Fibroblast of upper back skin (primary cell): ENCODE measurements at places on chromosomes 6 and 20.
A peak's percentile ranks its signal among the peaks of the same experiment; 100 is the strongest.

- peak; percentile 88 for DNase-seq
Measured at GRCh38 chr6:156021746-156022396, 566.2 kb upstream of the NOX3 start.

DNA sequence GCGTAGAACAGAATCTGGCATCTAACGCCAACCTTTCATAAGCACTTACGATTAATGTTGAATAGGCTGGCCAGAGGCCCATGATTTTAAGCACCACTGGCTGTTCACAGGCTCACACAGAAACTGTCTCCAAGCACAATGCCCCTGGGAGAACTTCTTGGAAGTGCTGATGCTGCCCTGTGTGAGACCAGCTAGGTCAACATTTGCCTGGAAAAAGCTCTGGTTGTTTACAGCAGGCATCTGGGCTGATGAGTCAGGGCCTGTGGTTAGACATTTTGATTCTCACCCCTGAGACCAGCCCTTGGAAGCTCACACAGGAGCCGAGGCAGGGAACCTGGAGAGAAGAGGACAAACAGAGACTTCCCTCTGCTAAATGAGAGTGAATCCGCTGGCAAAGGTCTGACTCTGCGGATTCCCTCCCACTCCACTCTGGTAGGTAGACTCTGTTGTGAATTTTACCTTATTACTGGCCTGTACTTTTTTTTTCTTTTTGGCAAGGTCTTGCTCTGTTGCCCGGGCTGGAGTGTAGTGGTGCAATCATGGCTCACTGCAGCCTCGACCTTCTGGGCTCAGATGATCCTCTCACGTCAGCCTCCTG, 6.8 kb upstream of the SULF2 start:
- peak; percentile 96 for DNase-seq

- DNase-seq = no peak
Measured at GRCh38 chr6:167487749-167488664, 163.1 kb downstream of the TTLL2 start.

GRCh38 chr6:82506526-82506925, 142.9 kb downstream of the TPBG start:
- no peak for DNase-seq

DNA sequence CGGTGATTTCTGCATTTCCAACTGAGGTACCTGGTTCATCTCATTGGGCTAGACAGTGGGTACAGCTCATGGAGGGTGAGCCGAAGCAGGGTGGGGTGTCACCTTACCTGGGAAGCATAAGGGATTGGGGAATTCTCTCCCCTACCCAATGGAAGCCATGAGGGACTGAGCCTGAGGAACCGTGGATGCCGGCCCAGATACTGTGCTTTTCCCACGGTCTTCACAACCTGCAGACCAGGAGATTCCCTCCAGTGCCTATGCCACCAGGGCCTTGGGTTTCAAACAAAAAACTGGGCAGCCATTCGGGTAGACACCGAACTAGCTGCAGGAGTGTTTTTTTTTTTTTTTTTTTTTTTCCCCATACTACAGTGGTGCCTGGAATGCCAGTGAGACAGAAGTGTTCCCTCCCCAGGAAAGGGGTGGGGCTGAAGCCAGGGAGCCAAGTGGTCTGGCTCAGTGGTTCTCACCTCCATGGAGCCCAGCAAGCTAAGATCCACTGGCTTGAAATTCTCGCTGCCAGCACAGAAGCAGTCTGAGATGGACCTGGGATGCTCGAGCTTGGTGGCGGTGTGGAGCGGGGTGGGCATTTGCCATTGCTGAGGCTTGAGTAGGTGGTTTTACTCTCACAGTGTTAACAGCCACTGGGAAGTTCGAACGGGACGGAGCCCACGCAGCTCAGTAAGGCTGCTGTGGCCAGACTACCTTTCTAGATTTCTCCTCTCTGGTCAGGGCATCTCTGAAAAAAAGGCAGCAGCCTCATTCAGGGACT, 416.2 kb downstream of the KHDRBS2 start:
- no peak for DNase-seq

DNA sequence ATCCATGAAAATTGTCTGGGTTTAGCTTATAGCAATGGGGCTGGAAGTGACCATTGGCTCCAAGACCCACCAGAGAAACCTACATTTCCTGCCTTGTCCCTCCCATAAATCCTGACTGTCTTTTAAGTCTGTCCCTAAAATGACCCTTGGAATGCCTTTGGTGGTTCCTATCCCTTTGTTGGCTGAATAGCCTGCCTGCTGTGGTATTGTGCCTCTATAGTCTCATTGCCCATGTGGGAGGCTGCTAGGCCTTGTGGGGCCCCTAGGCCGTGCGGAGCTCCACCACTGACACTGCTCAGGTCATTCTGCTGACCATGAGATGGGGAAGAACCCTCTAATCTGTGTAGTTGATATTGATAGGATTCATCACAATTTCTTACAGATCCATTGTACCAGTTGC, 43.3 kb downstream of the SCP2D1 start:
- no peak for DNase-seq

DNA sequence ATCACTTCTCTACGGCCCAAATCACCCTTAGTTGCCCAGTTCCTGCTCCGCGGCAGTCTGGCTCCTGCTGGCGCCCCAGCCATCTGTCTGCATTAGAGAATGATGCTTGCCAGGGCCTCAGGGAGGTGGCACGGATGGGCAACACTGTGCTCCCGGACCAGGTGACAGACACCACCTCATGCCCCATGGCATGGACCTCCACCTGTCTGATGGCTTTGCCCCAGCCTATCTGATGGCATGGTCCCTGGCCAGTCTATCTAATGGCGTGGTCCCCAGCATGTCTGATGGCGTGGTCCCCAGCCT, 18.8 kb upstream of the MRGBP start:
- DNase-seq = no peak

- DNase-seq = no peak
Measured at GRCh38 chr20:24452498-24453127, 16.8 kb upstream of the SYNDIG1 start.

DNA sequence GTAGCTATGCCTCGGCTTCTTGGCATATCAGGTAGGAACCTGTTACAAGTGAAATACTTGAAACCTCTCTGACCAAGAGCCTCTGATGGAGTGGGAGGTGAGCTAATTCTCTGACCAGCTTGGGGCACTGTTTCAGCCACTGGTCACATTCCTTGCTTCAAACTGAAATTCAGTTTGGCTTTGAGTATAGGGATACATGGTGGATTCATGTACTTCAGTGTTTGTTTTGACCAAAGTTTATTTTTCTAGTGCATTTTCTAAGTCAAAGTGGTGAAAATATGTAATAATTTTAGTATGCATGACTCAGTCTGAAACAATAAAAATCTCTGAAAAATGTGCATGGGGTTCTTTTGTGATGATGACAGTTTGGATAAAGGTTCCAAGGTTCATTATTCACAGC, 18.6 kb downstream of the TTPAL start:
- DNase-seq = peak; percentile 55

DNA sequence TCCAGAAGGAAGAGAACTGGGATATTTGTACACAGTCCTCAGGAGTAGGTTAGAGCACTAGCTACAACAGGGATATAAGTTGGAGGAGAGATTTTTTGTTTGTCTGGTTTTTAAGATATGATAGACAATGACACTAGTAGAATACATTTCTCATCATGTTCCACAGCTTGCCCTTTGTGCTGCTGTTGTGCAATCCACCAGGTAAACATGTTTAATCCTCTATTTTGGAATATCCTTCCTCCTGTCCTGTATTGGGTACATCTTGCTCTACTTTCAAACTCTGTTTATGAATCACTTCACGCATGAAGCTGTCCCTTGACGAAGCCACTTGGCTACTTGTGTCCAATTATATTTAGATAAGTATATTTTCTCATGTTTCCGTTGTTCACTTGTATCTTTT, 153.6 kb upstream of the TENT5A start:
- no peak for DNase-seq

DNA sequence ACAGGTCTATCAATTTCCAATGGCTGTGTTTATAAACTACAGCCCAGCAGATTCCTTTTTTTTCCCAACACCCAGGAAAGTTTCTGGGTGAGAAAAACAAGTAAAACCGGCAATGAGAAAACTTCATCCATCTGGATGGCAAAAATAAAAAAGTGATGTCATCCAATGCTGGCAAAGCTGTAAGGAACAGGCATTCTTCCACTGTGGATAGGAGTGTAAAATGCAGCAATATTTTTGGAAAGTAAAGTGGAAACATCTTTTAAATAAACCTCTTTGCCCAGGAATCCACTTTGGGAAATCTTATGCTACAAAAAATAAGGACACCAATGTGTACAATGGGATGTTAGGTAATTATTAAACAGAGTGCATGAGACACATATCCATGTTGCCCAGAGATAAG, 102.1 kb upstream of the NT5E start:
- no peak for DNase-seq

- no peak for DNase-seq
Measured at GRCh38 chr6:89475101-89475500, 42.1 kb downstream of the ANKRD6 start.

DNA sequence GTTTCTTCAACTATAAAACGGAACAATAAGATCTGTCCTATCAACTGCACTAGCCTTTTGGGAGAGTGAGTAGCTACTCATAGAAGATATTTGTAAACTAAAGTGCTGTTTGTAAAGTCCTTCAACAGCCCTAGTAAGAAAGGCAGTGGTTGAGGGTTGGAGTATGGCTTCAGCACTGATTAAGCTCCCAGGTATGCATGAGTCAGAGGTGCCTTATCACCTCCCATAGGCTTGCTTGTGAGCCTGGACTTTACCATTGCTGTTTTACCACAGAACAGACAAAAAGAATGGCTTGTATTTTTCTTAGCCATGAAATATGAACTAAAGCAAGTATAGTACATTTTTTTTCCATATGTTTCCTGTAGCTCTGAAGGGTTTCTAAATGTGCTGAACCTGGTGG, 44.1 kb downstream of the SAMD3 start:
- peak; percentile 94 for DNase-seq

DNA sequence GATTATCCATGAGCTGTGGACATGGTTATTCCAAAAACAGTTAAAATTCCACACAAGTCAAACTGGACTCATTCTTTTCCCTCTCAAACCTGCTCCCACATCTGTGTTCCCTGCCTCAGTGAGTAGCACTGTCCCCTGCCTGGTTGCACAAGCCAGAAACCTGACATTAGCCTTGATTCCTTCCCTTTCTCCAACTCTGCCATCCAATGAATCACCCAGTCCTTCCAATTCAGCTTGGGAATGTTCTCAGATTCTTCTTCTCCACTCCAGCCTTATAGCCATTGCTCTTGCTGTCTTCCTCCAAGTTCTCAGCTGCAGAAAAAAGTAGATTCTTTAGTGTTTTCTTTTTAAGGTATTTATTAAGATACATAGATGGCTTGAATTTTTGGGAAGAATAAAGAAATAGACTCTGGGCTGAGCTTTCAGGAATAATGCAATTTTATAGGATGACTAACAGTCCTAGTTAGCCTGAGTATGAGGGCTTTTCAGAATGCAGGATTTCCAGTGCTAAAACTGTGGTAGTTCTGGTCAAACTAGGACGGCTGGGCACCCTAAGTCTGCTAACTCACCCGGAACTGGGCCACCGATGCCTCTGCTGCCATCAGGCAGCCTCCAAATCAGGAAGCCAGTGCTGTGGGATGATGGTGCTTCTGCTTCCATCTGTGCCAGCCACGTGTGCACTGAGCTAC, 18.2 kb upstream of the SASH1 start:
- peak; percentile 62 for DNase-seq

DNA sequence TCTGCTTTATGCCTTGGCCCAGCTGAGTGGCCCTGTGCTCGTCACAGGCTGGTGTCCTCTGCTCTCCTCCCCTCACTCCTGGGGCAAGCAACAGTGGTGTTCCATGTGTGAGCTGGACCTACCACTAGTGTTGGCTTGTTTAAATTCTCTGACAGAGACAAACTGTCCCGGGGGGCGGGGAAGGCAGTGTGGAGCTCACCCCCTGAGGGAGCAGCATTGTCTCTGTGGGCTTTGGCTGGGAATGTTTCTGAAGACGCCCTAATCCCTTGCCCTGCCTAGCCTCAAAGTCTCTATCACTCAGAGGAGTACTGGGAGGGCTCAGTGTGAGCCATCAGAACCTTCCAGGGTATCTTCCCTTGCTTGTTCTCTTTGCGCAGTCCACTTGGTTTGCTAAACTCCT, 5.2 kb upstream of the VEGFA start:
- DNase-seq = no peak

DNA sequence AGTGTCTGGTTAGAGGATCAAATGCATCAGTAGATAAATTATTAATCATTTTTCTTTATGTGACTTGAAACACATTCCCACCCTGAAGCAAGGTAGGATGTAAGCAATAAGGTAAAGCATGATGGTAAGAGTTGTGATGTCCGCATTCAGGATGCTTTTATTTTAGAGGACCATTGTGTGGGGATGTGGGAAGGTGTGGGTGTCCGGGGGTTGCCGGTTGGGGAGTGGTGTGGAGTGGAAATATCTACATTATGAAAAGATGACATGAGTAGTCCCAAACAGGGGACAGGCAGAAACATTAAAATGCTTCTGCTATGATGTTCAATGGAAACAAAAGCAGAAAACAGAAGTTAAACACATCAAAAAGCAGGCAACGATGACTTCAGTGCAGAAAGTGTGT, 215.4 kb downstream of the HIVEP2 start:
- no peak for DNase-seq
